Left ventricle myocardium superior (tissue), 1 donor: ENCODE measurements at places on chromosomes 6 and 20. TPM values are rescaled to one million over a fixed set of nuclear protein-coding genes. Genes with fewer than 3 reads are reported as not detected.

Gene UST
- total RNA-seq = 3.4 TPM

Gene IMPG1
- not detected for total RNA-seq

Gene SNAP91
- 1.3 TPM for total RNA-seq

Gene PLA2G7
- 0.15 TPM for total RNA-seq

Gene ANKRD6
- 21.4 TPM for total RNA-seq

Gene TCF21
- 3.3 TPM for total RNA-seq

Gene RNF182
- 0.10 TPM for total RNA-seq

Gene OXT
- not detected for total RNA-seq

Gene COL9A3
- 2.9 TPM for total RNA-seq

Gene CDH26
- 1.6 TPM for total RNA-seq

Gene OLIG3
- not detected for total RNA-seq

Gene MUC22
- total RNA-seq = 0.22 TPM

Gene PRR18
- not detected for total RNA-seq

Gene LY6G5B
- total RNA-seq = 3.9 TPM

Gene HELZ2
- total RNA-seq = 13.2 TPM

Gene C2
- 5.8 TPM for total RNA-seq

Gene CPXM1
- 1.7 TPM for total RNA-seq

Gene CST3
- total RNA-seq = 887 TPM

Gene BPIFB4
- total RNA-seq = not detected

Gene FOXA2
- total RNA-seq = not detected

Gene CHRNA4
- total RNA-seq = 1.8 TPM

Gene NKX2-2
- not detected for total RNA-seq

Gene RTEL1
- total RNA-seq = 9.9 TPM

Gene ULBP2
- total RNA-seq = 0.84 TPM

Gene C20orf144
- total RNA-seq = not detected

Gene CRIP3
- 6.6 TPM for total RNA-seq

Gene TRIM31
- not detected for total RNA-seq

Gene PIGU
- total RNA-seq = 14.5 TPM

Gene PLCG1
- 56.5 TPM for total RNA-seq

Gene KIF13A
- total RNA-seq = 59.5 TPM

Gene STX11
- total RNA-seq = 7.8 TPM

Gene ZBP1
- total RNA-seq = 0.15 TPM

Gene ETV7
- 0.15 TPM for total RNA-seq

Gene KCNQ5
- not detected for total RNA-seq

Gene ITPA
- total RNA-seq = 17.2 TPM

Gene CAPN11
- total RNA-seq = 0.40 TPM

Gene SOX18
- total RNA-seq = 36.8 TPM

Gene KIF25
- total RNA-seq = not detected

Gene XKR7
- total RNA-seq = not detected
